ENCODE measurements at places on chromosomes 4 and X.

DNA sequence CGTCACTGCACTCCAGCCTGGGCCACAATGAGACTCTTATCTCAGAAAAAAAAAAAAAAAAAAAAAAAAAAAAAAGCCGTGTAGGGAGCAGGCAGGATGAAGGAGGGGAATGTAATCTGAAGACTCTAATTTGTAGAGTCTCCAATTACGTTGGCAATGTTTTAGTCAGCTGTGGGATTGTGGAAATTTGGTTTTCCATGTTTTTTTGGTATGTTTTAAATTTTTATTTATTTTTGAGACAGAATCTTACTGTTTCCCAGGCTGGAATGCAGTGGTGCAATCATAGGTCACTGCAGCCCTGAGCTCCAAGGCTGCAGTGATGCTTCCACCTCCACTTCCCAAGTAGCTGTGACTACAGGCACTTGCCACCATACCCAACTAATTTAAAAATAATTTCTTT lies 56.5 kb downstream of the NSD2 start:
- DNase-seq: no peak

DNA sequence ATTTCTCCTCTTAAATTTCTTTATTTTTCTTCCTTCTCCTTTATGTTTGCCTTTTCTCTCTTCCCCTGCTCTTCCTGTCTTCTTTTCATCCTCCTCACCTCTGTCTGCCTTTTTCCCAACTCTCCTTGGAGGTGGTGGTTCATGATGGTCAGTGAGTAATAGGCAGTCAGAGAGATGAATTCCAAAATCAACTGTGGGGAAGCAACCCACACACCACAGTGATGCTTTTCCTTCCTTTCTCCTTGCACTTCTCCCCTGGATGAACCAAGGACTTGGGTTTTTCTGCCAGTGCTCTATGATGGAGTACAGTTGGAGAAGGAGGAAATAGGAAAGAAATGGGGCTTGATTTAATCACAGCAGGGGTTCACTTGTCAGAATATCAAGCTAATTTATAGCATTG lies 153.8 kb downstream of the DCK start:
- DNase-seq: no peak

GRCh38 chr4:185869427-185869826 lies 57.4 kb upstream of the SORBS2 start:
- no peak for DNase-seq

- no peak for DNase-seq
Observed at GRCh38 chr4:108980455-108981239, 217.8 kb upstream of the ETNPPL start.

GRCh38 chr4:6474705-6475457 lies 2.5 kb upstream of the PPP2R2C start:
- no peak for DNase-seq
